ENCODE measurements at places on chromosomes 2 and 18.

- DNase-seq = no peak
Measured at GRCh38 chr2:219453671-219454590, 19.3 kb downstream of the SPEG start.

DNA sequence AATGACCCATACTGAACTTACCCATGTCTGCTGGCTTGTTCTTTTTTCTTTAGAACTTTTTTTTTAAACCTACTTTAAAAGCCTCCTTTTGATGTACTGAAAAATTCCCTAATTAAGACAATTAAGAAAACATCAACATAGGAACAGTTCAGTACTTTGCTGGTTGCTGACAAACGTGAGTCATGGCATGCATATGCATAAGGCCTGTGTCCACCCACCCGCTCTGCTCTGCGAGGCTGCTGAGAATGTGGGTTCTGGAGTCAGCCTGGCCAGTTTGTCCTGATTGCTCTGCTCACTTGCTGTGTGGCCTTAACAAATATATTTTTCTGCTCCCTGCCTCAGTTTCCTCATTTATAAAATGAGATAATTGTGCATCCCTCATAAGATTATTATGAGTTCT lies 27.3 kb downstream of the LAMA3 start:
- no peak for DNase-seq

GRCh38 chr2:134572314-134573084 lies 146.3 kb downstream of the TMEM163 start:
- DNase-seq = no peak

GRCh38 chr2:47456851-47457250 lies 53.9 kb downstream of the MSH2 start:
- DNase-seq = no peak

DNA sequence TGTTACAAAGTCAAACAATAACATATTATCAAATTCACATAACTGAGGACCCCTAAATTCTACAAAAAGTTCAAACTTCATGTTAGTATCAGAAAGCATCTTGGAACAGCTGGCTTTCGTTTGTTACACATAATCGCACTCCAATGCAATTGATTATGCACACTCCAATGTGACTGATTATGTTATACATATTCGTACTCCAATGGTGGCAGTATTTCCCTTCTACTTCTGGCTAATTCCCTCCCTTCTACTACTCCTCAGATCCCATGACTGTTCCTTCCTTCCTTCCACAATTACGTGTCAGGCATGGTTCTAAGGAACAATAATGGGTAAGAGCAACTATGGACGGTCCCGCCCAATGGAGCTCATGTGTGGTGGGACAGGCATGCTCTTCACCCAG lies 137.1 kb upstream of the CCDC150 start:
- DNase-seq = no peak

DNA sequence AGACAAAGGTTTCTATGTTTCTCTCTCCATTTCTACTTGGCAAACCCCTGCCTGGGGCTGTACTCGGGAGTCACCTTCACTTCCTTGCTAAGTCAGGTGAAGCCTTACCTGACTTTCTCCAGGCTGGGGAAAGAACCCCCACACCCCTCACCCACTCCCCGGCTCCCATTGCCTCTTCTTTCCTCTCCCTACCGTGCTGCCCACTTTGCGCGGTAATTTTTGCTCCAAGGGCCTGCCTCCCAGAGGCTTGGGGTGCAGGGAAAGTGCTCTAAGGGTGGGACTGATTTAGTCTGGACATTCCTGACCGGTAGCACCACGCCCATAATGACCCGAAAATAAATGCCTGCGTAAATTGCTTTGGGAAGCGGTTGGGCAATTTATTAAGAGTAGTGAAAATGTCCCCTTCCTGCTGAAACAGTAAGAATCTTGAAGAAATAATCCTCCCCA lies 49.1 kb upstream of the ATP6V1B1 start:
- DNase-seq = no peak

DNA sequence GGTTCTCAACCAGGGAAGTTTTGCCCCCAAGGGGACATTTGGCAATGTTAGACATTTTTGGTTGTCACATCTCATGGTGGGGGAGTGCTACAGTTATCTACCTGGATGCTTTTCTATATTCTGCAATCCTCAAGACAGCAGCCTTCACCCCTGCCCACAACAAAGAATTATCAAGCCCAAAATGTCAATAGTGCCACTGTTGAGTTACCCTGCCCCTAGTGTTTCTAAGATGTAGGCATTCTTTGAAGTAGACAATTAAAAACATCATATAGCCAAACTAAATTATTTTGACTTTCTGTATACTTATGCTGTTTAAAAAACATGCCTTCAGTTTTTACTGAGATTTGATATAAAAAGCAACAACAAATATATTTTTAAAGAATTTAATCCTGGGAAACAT lies 48.0 kb downstream of the ABI2 start:
- no peak for DNase-seq

GRCh38 chr2:204687776-204688175 lies 142.5 kb downstream of the PARD3B start:
- DNase-seq = no peak
